ENCODE measurements at places on chromosomes 7 and 10.

DNA sequence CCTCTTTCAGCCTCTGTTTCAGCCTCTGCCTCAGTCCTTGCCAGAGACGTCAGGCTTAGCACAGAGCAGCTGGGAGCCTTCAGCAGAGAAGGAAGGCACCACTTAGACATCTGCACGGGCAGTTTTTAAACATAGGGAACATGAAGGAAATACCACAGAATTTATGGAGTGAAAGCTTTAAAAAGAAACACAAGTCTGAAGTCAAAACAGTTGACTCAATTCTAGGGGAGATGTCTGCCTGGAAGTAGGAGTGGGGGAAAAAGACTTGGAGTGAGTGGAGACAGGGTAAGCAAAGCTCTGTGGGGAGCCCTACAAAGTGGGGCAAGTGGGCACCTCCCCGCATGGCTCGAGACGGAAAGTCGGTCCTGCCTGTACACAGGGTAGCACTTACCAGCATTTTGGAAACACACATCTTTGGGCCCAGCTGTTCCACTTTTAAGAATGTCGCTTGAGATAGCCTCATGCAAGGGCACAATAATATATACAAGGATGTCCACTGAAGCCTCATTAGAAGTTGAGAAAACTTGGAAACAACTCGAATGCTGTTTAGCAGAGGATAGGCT lies 5.0 kb upstream of the TBXAS1 start:
- no peak for DNase-seq

DNA sequence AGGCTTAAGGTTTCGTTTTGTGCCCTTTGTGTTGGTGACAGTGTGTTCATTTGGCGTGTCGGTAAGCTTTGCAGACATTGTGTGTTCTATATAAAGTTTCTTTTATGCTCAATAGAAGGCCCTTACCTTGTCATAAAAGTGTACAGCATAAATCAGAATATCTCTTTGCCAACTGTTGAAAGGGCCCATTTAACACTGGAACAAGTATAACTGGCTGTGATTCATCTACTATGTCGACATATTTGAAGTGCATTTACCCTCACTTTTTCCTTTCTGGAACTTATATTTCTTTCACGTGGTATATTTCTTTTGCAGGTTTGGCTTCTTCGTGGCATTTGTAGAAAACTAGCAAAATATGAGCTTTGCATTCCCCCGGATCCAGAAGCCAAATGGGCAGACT lies 32.7 kb downstream of the EEPD1 start:
- DNase-seq = no peak

GRCh38 chr10:89894051-89894450 lies 192.7 kb downstream of the KIF20B start:
- no peak for DNase-seq

DNA sequence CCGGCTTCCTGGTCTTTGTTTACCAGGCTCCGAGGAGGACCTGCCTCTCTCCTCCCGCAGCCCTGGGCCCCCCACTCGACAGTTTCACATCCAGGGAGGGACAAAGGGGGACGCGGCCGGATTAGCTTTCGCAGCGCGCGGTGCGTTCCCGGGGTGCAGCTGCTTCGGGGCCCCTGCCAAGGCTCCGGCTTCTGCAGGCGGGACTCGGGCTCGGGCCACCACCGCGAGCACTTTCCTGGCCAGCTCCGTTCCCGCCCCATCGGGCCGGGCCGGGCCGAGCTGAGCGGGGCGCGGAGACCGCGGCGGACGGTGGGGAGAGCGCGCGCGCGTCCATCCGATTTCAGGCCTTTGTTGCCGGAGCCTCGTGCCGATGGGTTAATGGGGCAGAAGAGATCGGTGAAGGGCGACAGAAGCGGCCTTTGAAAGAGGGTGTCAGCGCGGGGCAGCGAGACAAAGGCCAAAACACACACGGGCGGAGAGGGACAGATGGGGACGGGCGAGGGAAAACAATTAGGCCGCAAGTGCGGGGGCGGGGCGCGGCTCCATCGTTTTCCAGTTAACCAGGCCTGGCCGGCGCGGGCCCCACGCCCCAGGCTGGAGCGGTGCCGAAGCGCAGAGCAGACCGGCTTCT lies 8.5 kb upstream of the UNCX start:
- DNase-seq = no peak

GRCh38 chr10:72041491-72041890 lies 46.9 kb downstream of the SPOCK2 start:
- no peak for DNase-seq
